CD4-positive, CD25-positive, alpha-beta regulatory T cell (primary cell): ENCODE measurements at places on chromosomes 6 and 20.

DNA sequence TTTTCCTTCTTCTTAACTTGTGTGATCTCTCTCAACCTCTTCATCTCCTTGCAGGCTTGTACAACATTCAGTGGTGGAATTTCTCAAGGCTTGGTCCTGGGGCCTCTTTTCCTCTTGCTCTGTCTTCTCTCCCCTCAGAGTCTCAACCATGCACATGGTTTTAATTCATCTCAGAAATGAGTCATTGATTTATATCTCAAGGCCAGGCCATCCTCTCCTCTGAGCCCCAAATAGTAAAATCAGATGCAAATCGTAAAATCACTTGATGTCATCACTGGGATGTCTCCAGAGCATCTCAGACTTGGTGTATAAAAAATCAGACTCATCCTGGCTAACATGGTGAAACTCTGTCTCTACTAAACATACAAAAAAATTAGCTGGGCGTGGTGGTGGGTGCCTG is 85.0 kb downstream of the FNDC1 start:
- DNase-seq, result no peak

DNA sequence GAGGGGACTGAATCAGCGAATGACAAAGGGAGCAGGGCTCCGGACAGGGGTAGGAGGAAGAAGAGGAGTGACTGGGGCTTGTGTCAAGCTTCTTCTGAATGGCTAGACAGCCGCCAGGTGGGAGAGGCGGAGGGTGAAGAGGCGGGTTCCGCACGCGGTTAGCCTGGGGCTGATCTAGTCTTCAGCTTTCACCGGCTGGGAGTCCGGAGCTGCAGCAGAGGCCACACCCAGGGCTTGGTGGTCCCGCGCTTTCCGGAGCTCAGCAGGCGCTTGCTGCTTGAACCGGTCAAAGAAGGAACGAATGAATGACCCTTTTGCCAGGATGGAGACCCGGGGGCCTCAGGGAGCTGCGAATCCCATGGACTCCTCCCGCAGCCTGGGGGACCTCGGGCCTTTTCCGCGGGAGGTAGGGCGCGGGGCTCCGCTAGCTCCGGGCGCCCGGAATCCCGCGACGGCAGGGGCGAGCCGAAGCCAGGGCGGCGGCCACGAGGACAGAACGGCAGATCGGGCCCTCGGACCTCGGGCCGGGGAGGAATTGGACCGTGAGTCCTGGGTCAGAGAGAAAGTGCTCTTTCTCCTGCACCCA is at the start of gene C6orf141:
Gene C6orf141 (plus strand): TSS at position 177 of the 586 bp plus-strand sequence. CDS start 125 bp downstream, at position 302.
- no peak for DNase-seq

- no peak for DNase-seq
Observed at GRCh38 chr6:75813476-75814250, 64.6 kb downstream of the MYO6 start.

GRCh38 chr20:21100578-21101452 is 5.3 kb downstream of the LINC00237 start:
- peak; percentile 30 for DNase-seq

DNA sequence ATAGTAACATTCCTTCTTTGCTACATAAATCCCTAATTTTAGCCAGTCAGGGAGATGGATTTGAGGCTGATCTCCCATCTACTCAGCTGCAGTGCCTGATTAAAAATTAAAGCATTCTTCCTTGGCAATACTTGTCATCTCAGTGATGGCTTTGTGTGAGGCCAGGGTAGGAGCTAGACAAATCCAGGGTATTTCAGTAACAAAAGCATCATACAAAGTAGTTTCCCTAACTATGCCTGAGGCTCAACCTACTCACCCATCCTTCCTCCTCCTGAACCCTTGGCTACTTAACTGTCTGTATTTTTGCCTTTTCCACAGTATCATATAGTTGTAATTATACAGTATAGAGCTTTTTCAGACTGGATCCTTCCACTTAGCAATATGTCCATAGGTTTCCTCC is 37.7 kb downstream of the HLA-DRB5 start:
- DNase-seq, result no peak

GRCh38 chr6:38080360-38080759 is 260.8 kb downstream of the ZFAND3 start:
- no peak for DNase-seq

GRCh38 chr6:19037607-19038006 is 650.5 kb downstream of the RNF144B start:
- no peak for DNase-seq

DNA sequence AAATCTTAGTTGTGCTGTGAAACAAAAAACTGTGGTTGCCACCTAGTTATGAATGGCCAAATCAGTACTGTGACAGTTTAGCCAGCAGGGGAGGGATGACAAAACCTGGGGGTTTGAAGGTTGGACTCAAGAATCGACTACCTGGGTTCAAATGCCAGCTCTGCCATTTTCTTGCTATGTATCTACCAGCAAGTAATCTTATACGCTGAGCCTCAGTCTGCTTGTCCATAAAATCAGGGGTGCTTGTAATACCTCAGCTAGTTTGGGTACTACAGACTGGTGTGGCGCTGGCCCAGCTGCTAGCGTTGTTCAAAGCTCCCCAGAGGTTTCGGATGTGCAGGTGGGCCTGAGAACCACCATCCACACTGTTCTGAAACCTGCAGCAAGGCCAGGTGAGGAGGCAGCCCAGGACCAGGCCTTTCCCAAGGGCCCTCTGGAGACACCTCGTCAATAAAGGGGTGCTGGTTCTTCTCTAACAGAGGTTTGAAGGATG is 40.4 kb downstream of the TRAM2 start:
- DNase-seq, result no peak

- no peak for DNase-seq
Observed at GRCh38 chr6:64831680-64832079, 875.3 kb downstream of the EYS start.

DNA sequence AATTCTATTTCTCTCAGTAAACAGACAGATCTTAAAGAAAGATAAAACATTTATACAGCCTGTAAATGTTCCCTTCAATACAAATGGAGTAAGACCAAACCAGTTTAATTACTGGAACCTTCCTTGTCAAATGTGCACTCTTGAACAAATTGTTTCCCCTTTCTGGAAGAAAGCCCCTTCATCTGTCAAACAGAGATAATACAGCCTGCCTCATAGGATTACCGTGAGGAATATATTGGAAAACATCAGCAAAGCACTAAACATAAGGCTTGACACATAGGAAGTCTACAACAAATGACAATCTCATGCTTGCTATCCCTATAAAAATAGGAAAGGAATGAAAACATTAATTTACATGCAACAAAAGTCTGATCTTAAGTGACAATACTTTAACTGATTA is 173.8 kb downstream of the PTPRK start:
- no peak for DNase-seq

DNA sequence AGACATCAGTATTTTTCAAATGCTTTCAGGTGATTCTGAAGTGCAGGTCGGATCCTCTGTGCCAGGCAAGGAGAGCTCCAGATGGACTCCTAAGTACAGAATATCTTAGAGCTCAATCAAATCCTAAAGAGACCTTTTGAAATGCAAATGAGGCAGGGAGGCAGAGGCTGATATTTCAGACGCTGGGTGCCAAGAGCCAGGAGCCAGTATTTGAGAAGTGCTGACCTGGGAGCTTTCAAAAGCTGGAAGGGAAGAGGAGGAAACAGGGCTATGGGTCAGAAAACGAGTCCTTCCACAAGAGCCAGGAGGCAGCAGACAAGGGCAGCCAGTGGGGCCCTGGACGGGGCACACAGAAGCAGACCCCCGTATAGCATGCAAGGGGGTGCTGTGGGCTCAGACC is 46.1 kb upstream of the DSN1 start:
- no peak for DNase-seq

GRCh38 chr20:56247954-56248782 is at the start of gene MC3R:
TSS of gene MC3R (plus strand) at chr20:56248732. CDS start at chr20:56248844, 112 bp downstream.
- DNase-seq, result peak; percentile 44

- no peak for DNase-seq
Observed at GRCh38 chr6:36603222-36604089, 9.3 kb downstream of the SRSF3 start.

DNA sequence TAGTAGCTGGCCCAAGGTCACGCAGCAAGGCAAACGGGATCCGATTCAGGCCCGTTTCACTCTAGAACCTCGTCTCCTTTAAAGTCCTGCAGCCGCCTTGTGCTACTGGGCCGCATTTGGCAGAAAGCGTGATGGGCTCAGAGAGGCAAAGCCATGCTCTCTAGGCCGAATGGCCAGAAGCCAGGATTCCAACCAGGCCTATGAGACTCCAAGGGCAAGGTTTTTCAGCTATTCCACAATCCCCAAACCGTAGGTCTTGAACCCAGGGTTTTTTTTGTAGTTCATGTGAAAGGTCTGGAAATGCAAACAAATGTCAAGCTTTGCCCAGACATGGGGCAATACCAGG is 174.1 kb downstream of the PREX1 start:
- DNase-seq, result no peak

- DNase-seq, result no peak
Observed at GRCh38 chr6:129236001-129236517, 353.1 kb downstream of the LAMA2 start.

GRCh38 chr6:158782432-158783166 is 36.6 kb downstream of the EZR start:
- no peak for DNase-seq

- DNase-seq, result no peak
Observed at GRCh38 chr6:39091220-39091619, 23.8 kb downstream of the SAYSD1 start.

- DNase-seq, result no peak
Observed at GRCh38 chr20:42785041-42785440, 404.7 kb downstream of the PTPRT start.

- no peak for DNase-seq
Observed at GRCh38 chr20:1867495-1868260, 27.5 kb upstream of the SIRPA start.

DNA sequence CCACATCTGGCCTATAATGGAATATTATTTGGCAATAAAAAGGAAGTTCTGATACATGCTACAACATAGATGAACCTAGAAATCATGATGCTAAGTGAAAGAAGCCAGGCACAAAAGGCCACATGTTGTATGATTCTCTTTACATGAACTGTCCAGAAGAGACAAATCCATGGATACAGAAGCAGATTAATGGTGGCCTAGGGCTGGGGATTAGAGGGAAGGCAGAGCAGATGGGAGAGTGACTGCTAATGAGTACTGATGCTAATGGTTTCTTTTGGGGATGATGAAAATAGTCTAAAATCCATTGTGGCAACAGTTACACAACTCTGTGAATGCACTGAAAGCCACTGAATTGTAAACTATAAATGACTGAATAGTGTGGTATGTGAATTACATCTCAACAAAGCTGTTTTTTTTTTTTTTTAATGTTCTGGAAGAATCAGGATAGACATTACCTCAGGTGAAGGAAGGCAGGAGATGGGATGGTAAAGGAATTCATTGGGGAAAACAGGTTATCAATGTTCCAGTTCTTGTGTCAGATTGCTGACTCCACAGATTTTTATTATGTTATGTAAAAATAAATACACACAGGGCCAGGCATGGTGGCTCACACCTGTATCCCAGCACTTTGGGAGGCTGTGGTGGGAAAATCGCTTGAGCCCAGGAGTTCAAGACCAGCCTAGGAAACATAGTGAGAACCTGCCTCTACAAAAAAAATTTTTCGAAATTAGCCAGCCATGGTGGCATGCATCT is 8.9 kb upstream of the SOX12 start:
- DNase-seq, result no peak

GRCh38 chr6:34585512-34586061 is 29.5 kb upstream of the SPDEF start:
- no peak for DNase-seq

- DNase-seq, result no peak
Observed at GRCh38 chr20:53865901-53866793, 204.2 kb downstream of the BCAS1 start.

- DNase-seq, result no peak
Observed at GRCh38 chr6:87105823-87106222, 10.9 kb upstream of the CGA start.

DNA sequence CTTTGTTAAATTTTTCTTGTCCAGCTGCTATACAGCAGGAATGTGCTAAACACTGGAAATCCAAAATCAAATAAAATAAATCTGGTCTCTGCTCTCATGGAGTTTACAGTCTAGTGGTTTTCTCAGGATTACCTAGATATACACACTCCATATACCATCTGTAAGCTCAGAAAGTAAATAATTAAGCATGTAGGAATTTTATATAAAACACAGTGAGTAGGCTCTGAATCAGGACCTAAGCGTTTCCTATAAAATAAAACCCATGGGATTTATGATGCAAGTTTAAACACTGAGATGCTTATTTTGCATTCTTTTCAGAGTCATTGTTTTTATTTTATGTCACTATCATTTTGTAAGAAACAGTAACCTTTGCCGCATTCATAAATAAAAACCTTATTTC is 29.7 kb upstream of the UFL1 start:
- DNase-seq, result no peak

DNA sequence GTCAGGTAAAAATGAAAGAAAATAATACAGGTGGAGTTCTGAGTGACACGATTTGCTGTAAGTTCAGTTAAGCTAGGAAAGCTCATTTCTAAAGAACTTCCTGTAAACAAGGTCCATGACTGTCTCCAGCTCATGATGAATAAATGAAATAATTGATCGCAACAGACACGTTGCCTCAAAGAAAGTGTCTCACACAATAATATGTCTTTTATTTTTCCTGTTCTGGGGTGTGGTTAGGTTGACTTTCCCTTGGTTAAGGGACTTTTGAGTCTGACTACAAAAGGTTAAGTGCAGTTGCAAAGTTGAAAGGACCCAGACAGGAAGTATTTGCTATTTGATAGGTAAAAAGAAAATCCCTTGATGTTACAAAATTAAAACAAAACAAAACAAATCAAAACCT is 304.2 kb upstream of the PRDM1 start:
- no peak for DNase-seq

- no peak for DNase-seq
Observed at GRCh38 chr6:144316862-144317195, 31.7 kb downstream of the UTRN start.

DNA sequence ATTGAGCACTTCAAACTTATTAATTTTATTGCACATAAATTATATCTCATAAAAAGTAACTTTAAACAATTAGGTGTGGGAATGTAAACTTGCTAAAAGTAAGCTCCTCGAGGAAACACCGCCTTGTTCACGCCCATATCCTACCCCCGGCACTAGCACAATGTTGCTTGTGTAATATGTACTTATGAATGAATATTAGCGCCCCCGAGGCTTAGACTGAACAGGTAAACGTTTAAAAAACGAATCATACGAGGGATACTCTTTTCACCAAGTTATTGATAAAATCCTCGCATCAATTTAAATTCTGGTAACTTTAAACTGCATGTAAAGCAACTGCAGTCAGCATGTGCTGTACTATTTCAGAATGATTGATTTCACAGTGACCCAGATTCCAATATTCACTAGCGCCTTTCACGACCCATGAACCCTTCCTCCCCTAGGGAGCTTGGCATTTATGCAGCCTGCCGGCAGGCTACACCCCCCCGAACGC is 637 bp downstream of the TFB1M start:
- DNase-seq, result peak; percentile 46

GRCh38 chr6:110999634-111000270 is 17.9 kb downstream of the RPF2 start:
- peak; percentile 61 for DNase-seq
